ENCODE measurements at places on chromosomes 13 and 19.

GRCh38 chr19:41318696-41319499, 8.9 kb downstream of the CCDC97 start:
- no peak for DNase-seq

GRCh38 chr19:49997709-49998108, 27.5 kb downstream of the VRK3 start:
- DNase-seq: peak; percentile 64

DNA sequence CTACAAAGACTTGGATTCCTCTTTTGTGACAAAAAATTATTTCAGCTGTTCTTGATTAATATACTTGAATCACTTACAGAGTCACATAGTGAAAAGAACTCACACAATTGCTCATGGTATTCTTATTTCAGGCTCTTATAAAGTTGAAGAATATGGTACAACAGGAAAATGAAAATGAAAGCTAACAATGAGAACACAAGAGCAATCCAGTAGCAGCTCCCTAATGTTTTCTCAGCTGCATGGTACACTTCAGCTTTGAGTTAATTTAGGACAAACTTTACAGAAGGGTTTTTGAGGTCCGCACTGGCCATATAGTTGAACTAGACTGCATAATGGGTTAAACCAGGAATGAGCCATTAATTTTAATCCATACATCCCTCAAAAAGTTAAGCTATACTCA, 1261.8 kb downstream of the SLITRK5 start:
- DNase-seq: no peak

DNA sequence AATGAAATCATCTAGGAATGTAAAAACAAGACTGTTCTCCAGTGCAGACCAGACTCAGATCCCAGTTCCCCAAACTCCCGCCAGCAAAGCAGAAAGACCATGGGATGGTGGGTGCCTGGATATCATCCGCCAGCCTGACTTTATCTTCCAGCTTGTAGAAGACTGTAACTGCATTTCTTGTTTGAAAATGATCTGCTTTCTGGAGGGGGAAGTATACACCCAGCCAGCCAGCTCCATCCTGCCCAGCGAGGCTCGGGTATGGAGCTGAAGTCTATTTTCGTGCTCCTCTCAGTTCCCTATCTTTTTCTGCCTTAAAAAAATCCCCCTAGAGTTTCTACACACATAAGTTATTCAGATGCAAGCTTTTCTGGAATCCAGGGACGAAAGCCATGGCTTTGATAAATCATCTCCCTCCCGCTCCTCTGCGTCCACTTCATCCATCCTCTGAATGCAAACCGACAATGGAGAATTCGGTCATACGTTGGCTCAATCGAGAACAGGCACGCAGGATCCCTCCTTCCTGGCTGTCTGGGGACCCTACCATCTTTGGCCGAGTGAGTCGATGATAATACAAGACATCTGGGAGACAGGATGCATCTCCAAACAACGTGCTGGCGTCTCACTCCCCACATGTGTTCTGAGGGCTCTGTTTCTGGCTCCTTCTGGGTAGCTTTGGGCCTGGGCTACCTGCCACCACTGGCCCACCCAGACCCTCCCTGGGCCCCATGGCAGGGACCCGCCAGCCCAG, 31.2 kb downstream of the CEBPG start:
- no peak for DNase-seq

- peak; percentile 85 for DNase-seq
Measured at GRCh38 chr19:35484252-35485036, 5.8 kb downstream of the KRTDAP start.

- DNase-seq: no peak
Measured at GRCh38 chr13:99375738-99376080, 68.5 kb upstream of the GPR183 start.

GRCh38 chr13:98693756-98694155, 58.7 kb downstream of the SLC15A1 start:
- no peak for DNase-seq

GRCh38 chr19:8245869-8246835, 37.0 kb downstream of the CERS4 start:
- no peak for DNase-seq

DNA sequence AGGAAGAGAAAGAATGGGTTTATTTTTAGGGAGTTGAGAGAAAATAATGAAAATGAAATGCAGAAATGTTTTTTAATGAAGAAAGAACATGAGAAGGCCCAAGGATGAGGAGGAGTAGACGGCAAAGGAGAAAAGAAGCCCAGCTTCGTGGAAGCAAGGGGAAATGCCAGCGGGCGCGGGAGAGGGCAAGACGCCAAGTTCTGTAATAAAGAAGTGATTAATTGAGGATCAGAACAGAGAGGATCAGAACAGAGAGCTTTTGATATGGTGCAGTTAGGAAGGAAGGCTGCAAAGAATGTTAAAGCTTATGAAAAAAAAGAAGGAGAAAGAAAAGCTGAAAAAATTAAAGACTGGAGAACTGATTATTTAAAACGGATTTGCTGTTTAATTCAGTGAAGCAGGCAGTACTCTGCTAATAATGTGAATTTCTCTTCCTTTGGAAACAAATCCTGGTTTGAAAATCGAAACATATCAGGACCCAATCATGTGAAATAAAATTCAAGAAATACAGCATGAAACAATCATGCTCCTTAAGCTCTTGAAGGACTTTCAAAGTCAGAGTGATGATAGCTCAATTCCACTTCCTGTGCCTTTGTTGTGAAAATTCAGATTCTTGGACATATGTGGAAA, 99.3 kb upstream of the SOX1 start:
- no peak for DNase-seq

DNA sequence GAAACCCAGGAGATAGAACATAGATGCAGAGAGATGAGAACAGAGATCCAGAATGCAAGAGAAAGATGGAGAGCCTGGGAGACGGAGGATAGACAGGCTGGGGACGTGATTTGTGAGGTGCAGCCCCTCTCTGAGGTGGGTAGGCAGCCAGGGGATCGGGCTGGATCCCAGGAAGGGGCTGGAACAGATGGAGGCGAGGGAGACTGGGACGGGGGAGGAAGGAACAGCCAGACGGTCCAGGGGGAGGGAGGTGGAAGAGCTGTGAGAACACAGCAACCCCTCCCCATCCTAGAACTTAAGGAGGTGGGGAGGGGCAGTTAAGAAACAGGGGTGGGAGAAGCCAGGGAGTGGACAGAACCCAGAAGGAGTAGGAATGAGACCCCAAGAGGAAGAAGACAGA, 3.1 kb downstream of the SLC17A7 start:
- no peak for DNase-seq

- DNase-seq: peak; percentile 99
Measured at GRCh38 chr19:18522124-18522861, 423 bp upstream of the ELL start.

DNA sequence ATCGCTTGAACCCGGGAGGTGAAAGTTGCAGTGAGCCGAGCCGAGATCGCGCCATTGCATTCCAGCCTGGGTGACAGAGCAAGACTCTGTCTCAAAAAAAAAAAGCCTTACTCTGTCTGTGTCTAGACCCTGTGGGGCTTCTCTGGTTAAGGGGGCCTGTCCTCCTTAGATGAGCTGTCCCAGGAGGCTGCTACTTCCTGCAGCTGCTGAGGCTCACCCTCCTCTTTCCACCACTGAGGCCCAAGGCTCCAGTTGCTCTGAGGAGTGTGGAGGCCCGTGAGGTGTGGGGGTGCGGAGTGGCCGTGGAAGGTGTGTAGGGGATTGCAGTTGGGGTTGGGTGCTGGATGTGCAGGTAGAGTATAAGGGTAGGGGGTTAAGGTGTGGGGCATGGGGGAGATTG, 22.1 kb upstream of the RASA3 start:
- DNase-seq: no peak

DNA sequence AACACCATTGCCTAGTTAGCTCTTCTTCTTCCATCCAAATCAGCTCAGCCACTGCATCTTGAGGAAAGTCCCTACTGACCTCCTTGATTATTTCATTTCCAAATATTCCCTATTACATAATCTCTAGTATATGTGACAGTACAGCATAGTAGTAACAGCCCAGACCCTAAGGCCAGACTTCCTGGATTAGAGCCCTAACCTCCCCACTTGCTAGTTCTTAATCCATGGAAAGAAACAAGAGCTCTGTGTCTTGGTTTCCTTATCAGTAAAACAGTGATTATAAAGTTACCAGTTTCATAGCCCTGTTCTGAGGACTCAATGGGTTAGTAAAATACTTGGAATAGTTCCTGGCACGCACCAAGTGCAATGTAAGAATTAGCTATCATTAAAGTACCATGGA, 153.0 kb downstream of the RAP2A start:
- DNase-seq: no peak

GRCh38 chr13:34066344-34066743, 248.4 kb downstream of the RFC3 start:
- DNase-seq: no peak

DNA sequence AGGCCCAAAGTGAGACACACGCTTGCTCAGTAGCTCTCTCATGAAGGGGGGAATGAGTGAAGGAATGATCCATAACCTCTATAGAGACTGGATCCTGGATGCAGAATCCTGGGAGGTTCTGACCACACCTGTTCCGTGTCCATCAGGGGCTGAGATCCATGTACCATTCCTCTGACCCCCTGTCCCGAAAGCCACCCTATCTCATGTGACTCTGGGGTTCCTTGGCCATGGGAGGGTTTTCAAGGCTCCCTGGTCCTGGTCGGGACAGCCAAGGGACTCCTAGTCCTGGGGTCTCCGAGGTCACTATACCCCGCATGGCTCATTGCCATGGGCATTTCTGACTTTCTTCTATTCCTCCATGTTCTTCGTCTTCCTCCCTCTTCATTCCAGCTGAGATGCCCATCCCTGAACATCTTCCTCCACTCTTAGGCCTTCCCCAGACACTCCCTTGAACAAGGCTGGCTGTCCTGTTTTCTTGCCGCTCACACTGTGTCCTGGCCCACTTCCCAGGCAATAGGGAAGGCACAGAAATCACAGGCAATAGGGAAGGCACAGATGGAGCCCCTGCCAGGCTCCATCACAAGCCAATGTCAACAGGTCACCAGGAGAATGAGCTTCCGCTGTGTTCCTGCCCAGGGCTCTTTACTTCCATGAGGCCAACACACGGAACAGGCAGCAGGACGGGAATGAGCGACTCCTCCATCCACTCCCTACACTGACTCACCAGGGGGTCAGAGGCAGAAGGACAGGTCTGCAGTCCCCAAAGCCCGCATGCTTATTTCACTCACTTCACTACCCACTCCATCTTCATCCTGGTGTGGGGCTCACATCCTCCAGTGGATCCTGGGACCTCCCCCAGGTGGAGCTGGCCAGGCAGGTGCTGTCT, 3.2 kb downstream of the CEACAM5 start:
- DNase-seq: no peak

DNA sequence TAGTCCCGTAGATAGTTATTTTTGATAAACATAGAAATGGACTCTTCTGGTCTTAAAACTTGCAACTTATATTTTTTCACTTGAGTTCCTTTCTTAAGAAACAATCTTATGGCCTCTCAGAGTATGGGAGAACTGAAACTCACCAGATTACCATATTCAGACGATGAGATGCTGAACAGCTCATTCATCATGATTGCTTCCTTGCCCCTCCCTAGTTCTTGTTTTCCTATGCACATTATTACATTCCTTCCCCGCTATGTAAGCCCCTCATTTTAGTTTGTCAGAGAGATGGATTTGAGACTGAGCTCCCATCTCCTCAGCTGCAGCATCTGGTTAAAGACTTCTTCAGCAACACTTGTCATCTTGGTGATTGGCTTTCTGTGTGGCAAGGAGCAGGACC, 158.5 kb downstream of the SLITRK6 start:
- no peak for DNase-seq

DNA sequence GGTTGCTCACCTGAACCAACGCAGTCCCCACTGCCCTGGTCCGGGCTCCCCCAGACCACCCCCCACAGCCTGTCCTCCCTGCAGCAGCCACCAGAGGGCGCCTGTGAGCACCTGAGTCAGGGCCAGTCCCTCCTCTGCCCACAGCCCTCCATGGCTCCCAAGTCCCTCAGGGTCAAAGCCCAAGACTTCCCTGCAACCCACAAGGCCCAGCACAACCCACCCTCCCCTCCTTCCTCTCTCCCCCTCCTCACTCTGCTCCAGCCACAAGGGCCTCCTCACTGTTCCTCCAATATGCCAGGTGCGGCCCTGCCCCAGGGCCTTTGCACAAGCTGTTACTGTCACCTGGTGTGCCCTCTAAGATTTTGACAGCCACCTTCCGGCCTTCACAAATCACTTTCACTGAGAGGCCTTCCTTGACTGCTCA, 10.9 kb downstream of the GNA15 start:
- DNase-seq: peak; percentile 64

DNA sequence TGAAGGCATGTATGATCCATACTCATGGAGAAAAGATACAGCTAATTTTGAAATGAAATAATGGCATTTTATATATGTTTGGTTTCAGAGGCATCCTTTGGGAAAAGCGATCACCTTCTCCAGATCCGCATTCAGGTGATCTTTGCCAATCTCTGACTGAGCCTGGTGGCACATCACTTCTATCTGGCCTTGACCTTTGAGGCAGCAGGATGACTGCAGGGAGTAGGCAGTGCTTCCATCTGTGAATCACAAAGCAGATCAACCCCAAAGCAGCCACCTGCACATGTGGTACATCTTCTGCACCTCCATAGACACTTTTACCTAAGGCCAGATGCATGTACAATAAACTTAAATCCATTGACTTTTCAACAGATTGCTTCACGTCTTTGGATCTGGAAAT, 53.4 kb downstream of the SPATA13 start:
- no peak for DNase-seq

DNA sequence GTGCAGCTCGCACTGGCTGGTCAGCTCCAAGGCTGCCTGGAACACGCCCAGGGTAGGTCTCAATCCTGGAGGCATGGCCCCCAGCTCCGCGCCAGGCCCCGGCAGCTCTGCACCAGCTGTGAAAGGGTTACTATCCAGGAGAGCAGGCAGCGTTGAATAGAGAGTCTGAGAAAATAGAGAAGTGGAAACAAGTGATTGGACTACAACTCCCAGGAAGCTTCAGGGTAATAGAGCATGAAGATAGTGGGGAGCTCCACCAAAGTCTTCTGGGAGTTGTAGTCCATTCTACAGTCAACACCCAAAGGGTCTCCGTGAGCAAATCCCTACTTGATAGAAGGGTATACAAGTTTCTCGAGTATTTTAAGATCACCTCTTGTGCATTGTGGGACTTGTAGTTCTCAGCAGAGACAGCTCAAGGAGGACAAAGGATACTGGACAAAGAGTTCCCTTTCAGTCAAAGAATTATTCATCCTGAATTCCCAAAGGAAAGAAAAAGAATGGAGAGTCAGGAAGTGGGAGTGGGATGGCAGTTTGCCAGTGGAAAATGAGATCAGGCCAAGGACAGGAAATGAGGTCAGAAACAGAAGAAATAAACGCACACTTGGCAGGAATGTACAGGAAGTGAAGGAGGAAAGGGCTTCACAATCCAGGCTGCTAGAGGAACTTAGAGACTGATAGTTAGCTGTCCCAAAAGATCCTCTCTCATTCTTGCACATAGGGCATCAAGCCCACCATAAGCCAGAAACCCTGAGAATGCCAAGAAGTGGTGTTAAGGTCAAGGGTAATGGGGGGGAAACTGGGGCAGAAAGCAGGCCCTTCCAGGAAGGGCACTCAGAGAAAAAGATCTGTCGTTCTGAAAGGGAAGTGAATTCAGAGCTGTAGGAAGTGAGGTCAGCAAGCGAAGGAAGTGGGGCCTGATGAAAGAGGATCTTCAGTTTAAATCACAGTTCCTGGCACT, 5.5 kb upstream of the MAMSTR start:
- peak; percentile 78 for DNase-seq

- no peak for DNase-seq
Measured at GRCh38 chr19:3071768-3072167, 9.5 kb upstream of the TLE5 start.
